ENCODE measurements at places on chromosomes 1 and 21.

DNA sequence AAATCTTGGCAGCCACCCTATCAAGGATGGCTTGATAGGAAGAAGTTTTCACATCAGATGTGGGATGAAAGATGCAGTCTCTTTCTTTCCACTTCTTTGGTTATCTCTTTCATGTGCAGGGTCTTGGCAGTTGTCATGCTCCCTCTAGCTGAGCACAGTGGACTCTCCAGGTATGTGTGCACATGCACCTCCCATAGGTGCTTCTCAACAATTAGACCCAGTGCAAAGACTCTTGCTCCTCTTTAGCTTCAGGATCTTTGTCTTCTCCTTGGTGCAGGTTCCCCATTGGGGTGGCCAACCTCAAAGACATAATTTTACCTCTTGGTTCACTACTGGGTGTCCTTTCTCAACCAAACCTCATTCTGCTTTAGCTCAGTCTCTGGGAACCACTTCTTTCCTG, 80.7 kb downstream of the TBX15 start:
- DNase-seq = no peak

DNA sequence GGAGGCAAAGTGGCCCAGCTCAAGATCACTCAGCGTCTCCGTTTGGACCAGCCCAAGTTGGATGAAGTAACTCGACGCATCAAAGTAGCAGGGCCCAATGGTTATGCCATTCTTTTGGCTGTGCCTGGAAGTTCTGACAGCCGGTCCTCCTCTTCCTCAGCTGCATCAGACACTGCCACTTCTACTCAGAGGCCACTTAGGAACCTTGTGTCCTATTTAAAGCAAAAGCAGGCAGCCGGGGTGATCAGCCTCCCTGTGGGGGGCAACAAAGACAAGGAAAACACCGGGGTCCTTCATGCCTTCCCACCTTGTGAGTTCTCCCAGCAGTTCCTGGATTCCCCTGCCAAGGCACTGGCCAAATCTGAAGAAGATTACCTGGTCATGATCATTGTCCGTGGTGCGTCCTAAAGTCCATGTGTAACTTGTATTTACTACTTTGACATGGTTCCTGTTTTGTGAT, 2.7 kb downstream of the RBM15 start:
- no peak for DNase-seq

- DNase-seq = no peak
Observed at GRCh38 chr1:169928438-169929209, 34.9 kb upstream of the SCYL3 start.

GRCh38 chr1:220565670-220566069, 37.7 kb downstream of the MARK1 start:
- DNase-seq = no peak

GRCh38 chr1:221234791-221235190, 355.5 kb downstream of the HLX start:
- no peak for DNase-seq
